Daoy (cell line): ENCODE measurements at places on chromosomes 4 and X.

- DNase-seq, result no peak
Observed at GRCh38 chr4:87478732-87479250, 50.4 kb downstream of the SPARCL1 start.

- no peak for DNase-seq
Observed at GRCh38 chr4:3107271-3107670, 32.8 kb downstream of the HTT start.

DNA sequence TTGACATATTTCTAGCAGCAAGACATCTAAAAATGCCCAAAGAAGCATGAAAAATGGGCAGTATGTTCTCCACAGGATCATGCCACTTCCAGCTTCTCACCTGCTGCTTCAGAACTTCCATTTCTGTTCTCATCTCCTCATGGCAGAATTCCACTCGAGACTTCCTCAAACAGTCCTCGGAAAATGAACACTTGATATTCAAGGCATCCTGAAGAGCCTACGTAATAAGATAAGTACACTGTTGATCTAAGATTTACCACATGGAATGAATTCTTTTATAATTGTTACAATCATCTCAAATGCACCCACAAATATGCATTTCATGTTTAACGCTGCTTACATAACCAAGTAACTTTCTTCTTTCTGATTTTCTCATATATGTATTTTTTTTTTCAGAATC, 14.1 kb downstream of the TNIP3 start:
- no peak for DNase-seq

DNA sequence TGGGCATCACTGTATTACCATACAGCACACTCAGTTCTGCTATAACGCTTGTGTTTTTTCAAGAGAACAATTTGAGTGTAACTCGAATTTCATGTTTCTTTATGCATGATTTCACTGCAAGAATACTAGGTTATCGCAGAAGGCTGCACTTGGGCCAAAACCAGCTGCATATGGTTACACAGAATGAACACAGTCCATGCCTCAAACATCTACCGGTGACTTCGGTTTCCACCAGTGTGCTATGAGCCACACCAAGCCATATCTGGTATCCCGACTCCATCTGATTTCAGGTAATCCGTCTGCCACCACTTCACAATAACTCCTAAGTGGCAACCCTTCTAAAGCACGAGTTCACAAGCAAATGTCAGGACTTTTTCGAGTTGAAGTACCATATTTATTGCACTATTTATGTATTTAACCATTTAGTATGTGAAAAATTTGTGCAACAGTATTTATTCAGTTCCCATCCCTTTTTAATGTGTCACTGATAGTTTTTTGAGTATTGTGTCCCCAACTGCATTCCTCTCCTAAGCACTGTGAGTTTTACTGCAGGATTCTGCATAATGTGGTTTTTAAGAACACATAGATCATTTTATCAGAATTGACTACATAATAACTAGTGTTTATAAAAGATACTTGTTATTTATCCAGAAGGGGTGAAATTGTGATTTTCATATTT, 111.8 kb downstream of the APBB2 start:
- no peak for DNase-seq

GRCh38 chr4:76486588-76487276, 51.7 kb downstream of the SHROOM3 start:
- DNase-seq, result no peak

- DNase-seq, result no peak
Observed at GRCh38 chr4:107740381-107740780, 20.3 kb upstream of the PAPSS1 start.

DNA sequence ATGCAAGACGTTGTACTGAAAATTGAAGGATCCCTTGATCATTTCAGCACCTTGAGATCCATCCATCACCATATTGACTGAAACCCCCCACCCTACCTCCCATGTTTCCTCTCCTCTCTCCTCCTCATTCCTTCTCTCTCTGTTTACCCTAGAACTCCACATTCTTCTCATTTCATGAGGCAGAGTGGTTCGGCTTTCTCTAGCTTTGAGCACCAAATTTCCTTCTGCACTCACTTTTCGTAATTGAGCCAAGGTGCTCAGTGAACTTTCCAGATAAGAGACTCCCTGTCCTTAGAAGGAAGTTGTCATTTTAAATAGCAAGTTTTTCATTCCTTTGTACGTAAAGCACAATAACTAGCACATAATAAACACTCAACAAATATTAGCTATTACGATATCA, 108.3 kb upstream of the SLC34A2 start:
- DNase-seq, result no peak

DNA sequence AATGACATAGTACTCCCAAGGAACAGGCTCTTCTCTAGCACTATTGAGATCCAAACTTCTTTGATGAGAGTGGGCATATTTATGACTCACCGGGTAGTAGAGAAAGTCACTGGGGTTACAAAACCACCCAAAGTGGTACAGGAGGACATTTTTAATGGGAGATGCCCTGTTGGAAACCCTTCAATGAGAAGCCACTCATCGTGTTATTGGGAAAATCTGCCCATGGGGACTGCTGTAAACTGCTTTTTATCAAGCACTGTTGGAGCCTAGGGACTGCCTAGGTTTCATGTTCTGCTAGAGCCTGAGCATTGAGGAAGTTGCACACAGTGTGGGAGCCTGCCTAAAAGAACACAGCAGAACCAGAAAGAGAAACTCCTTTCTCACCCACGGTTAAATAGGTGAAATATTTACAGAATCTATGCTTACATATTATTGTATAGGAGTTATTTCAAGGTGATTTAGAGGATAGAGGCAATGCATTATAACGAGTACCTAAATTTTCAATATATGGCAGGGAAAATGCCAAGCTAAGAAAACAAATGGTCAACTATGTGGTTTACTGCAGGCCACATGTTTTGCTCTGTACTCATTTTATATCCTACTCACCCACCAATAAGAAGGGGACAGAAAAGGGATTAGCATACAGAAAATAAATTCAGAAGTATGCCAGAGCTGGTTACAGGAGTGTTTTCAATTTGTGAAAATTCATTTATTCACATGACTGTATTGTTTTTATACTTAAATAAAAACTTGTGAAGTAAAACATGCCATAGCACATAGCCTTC, 559.1 kb downstream of the FSTL5 start:
- no peak for DNase-seq

DNA sequence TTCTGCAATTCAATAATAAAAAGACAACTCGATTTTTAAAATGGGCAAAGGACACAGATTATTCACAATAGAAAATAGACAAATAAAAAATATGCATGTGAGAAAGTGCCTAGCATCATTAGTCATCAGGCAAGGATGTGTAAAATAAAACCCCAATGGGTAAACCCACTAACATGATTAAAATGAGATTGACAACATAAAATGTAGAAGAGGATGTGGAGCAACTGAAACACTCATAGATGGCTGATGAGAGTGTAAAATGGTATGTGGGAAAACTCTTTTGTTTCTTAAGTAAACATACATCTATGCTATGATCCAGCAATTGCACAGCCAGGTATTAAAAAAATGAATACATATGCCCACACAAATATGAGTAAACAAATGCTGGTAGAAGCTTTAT, 177.6 kb downstream of the IQCM start:
- DNase-seq, result no peak

DNA sequence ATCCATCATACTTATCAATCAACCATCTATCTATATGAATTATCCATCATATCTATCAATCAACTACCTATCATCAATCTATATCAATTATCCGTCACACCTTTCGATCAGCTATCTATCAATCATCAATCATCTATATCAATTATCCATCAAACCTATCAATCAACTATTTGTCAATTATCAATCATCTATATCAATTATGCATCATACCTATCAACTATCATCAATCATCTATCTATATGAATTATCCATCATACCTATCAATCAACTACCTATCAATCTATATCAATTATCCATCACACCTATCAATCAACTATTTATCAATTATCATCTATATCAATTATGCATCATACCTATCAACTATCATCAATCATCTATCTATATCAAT, 70.6 kb upstream of the PPP2R3B start:
- DNase-seq, result no peak

DNA sequence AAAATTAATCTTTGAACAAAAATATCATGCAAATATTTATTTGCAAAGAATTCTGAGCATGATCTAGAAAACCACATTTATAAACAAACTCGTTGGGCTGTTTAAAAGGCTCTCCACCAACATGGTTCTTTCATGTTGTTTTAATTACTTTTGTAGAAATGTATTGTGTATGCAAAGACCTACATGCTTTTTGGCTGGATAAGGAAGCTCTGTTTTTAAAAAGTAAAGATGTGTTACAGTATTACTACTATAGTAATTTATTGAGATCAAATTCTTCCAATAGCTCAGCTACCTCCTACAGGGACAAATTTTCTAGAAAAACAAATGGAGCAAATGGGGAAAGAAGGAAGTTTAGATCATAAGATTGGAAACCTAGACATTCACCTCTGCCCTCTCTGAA, 177.5 kb upstream of the TTC29 start:
- no peak for DNase-seq

DNA sequence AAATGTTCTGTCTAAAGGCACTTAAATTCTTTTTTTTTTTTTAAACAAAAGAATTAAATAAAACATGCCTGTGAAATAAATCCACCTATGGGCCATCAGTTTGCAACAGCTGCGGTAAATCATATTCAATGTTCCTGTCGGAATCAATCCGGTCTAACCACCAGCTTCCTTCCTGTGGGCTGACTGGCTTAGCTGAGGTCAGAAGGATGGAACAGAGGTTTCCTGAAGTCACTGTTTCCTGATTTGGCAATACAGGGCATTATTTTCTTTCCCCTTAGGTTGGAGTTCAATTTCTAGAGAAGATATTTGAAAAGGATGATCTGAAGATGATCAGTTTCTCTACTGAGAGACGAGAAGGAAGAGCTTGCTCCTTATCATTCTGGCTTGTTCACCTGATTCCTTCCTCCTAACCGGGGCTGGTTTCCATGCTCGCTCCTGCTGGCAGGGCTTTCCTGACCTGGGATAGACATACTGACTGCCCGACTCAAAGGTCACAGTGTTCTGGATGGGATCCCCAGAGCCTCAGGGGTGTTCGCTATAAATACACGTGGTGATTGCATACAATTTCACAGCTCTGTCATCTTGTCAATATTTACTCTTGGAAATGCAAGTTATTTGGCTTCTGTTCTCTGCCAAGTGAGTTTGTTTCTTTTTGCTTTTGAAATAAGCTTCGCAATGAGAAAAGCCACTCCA, 21.7 kb downstream of the PDLIM3 start:
- no peak for DNase-seq

GRCh38 chrX:150761819-150762216, 68.6 kb downstream of the MTMR1 start:
- no peak for DNase-seq

DNA sequence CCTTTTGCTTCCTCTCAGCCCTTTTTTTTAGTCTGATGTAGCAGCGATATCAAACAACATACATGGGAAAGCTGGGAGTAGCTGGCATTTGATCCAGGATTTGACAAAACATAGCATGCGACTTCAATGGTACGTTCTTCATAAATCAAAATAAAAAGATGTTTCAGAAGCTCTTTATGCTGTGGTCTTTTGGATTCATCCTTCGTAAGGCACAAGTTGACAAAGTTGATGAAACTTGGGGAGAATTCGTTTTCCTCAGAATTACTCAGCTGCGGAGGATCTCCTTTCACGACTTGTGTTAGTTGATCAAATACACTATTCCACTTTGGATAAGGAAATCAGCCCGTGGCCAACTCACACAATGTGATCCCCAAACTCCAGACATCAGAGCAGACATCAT, 38.1 kb upstream of the CHIC1 start:
- DNase-seq, result no peak

DNA sequence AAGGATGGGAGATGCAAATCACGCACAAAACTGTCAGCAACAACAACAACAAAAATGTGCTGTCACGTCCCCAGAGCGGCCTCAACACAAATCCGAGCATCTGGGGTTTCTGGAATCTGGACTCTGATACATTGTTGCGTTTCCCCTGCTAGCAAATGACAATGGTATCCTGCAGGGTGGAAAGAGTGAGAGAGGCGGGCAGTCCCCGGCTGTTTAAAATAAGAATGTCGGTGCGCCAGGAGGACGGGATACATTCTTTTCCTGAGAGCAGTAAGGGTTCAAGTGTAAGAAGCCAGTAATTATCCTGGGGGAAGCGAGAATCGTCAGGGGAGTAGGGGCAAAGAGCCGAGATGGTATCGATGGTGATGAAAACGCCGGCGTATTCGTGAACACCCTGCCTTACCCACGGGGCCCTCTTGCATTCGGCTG, 310.2 kb downstream of the ASMT start:
- no peak for DNase-seq

GRCh38 chr4:109754093-109754857, 24.4 kb upstream of the PLA2G12A start:
- DNase-seq, result no peak

DNA sequence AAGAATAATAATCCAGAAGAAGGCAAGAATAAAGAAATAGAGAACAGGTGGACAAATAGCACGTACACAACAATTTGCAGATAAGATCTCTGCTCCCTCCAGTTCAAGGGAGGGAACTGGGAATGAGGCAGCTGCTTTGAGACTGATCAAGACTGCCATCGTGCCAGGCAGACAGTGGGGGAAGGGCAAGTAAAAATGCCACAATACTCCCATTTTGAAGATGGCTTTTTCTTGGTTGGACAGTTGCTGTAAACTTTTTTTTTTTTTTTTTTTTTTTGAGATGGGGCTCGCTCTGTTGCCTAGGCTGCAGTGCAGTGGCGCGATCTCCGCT, 17.2 kb downstream of the USP11 start:
- no peak for DNase-seq

DNA sequence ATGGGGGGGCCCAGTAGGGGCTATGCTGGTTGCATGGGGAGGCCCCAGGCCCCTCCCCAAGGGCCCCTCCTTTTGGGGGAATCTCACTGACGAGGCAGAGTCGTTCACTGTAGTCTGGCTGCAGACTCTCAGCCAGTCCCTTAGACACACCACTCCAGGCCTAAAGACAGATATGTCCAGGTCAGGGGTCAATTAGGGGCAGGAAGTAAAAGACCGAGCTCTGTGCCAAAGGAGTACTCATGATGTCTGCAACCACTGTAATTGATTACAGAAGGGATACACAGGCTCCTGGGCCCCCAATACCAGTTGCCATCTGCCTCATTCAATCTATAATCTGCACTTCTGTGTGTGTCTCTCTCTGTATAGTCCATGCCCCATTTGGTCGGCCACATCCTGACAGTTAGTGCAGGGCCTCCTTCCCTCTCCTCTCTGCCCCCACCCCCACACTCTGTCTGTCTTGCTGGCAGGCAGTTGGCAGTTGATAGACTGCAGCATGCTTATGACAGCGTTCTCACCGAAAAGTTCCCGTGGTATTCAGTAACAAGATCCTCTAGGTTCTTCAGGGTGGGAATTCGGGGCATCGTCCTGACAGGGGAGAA, 1.3 kb upstream of the CXorf65 start:
- no peak for DNase-seq

DNA sequence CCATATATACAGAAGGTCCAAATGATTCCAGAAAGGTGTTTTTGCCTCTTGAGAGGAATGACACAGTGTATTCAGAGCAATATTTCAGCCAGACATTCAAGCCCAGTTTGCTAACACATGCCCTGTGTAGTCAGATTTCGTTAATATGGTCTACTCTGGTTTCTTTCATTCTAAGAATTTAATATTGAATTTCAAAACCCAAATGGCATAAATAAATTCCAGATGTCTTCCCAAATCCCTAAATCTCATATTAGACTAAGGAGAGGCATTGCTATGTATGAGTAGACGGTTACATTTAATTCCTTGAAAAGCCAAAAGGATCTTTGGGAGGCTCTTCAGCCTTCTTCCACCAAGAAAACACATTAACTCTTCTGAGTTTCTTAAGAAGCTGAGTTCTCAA, 66.3 kb upstream of the C1QTNF7 start:
- DNase-seq, result no peak

GRCh38 chr4:127249767-127250108, 383.0 kb upstream of the INTU start:
- no peak for DNase-seq
